ENCODE measurements at places on chromosomes 16 and 17.
A peak's percentile ranks its signal among the peaks of the same experiment; 100 is the strongest.

DNA sequence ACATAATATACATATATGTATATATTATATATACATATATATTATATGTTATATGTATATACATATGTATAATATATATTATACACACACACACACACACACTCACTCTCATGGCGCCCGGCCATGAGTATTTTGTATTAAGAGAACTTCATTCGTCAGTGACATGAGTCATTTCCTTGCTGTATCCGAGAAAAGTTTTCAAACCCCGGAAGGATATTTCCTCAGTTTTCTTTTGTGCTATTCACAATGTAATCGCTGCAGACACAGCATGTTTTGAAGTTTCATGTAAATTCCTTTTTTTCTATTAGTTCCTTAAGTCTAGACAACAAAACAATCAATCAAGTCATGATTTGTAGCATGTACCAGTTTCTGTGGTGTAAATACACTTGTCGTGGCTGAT is 33.3 kb downstream of the OR1D5 start:
- DNase-seq, result no peak

DNA sequence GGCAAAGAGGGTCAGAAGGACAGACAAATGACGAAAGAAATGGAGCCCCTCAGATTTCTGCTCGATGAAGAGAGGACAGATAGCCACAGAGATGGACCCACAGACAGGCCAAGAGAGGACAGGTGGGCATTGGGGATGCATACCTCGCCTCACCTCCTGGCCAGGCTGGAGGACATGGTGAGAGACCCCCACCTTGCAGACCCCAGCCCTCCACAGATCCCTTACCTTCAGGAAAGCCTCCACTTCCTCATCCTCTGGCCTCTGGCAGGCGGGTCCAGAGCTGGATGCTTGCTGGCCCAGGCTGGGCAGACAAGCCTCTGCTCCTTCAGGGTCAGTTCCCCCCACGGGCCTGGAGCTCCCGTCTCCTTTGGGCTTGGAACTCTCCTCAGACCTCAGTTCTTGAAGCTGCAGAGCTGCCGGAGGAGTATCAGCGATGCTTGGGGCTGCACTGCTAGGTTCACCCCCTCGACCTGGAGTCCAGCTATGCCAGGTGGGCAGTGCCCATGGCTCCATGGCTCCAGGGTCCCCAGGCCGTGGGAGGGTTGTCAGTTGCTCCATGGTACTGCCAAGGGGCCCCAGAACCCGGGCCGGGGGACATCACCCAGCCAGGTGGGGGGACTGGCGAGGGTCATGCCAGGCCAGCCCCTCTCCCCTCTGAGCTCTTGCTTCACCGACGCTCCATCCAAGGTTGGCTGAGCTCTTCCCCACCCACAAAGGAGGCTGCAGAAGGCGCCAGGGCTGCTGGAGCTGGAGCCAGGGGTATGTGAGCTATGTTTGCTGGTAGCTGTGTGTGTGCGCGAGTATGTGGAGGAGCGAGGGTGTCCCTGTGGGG is 1.0 kb downstream of the TSPOAP1 start:
- DNase-seq, result peak; percentile 14

DNA sequence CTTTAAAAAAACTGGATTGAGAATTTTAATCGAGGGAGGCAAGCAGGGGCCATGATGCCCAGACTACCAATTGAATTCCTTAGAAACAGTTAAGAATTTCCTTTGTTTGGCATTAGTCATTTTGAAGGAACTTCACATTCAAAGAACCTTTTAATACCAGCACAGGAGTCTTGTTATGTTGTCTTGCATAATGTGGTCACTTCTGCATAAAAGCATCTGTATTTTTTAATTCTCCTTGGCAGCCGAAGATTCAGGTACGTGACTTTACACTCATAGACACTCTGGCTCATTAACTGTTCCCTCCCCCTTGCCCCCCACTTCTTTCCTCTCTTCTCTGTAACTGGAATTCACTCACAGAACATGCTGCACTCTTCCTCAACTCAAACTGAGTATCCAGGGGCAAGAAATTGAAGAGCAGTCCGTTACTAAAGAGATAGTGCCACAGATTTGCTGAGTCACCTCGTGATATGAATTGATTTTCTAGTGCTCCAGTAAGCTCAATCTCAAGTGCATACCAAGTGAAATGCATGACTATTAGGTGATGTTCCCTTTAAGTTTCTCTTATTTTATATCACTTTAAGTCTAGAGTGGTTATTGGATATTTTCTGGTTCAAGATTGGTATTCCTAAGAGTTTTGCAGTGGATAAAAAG is 572.2 kb upstream of the SOX9 start:
- no peak for DNase-seq

DNA sequence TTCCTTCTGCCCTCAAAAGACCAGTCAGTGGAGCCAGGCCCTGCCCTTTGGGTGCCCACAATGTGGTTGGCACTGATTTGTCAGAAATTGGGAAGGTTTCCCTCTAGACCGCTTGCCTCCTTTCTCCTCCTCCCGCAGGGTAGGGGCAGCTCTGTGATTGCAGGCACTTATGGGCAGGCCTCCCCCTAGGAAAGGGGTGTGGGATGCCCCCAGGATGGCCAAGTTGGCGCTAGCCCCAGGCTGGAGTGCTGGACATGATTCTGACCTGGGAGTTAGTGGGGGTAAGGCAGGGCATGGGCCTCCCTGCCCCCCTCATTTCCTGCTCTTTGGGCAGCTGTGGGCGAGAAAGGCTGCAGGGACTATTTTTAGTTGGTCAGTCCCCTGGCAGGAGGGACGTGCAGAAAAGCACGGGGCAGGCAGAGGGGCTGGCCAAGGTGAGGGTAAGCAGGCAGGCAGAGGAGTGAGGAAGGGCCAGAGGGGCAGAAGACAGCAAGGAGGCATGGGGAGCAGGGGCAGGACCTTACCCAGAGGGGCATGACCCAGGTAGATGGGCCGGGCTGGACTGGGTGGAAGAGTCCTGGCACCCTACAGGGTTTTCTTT is 3.3 kb downstream of the RARA start:
- DNase-seq, result no peak

- no peak for DNase-seq
Observed at GRCh38 chr16:9126609-9127008, 35.2 kb downstream of the HAPSTR1 start.

- peak; percentile 26 for DNase-seq
Observed at GRCh38 chr16:7571366-7571765, 238.7 kb downstream of the RBFOX1 start.

- no peak for DNase-seq
Observed at GRCh38 chr16:27444470-27444869, 42.5 kb downstream of the IL21R start.

DNA sequence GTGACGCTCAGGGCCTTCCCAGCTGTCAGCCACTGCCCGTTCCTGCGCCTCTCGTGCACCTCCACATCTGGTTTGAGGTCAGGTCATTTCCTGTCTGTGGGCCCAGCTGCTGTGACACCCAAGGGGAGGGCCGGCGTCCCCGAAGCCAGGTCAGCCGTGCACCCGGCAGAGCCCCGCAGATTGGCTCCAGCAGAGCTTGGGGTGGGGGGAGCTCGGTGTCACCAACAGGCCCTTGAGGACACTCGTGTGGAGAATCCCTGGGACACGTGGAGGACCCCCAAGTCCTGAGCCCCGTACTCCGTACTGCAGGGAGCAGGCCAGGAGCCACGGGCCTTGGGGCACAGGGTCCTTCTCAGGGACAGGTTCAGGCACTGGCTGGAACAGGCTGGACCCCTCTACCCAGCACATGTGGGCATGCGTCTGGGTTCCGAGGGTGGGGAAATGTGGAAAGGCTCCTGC is 4.8 kb downstream of the SPATA2L start:
- DNase-seq, result no peak

GRCh38 chr16:55809851-55810250 is 23.0 kb downstream of the CES1 start:
- no peak for DNase-seq

DNA sequence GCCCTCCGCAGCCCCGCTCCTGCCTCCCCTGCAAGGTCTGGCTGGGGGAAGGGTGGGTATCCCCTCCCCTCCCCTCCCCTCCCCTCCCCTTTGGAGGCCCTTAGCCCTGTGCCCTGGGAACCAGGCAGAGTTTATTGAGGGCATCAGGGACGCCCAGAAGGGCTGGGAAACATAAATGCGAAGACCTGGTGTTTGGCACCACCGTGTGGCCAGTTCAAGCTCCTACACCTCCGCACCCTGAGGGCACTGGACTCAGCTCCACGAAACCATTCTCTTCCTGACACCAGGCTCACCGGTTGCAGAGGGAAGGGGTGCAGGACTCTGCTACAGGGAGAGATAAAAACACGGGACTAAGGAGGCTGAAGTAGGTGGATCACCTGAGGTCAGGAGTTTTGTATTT is 1.0 kb upstream of the AIPL1 start:
- DNase-seq, result no peak

GRCh38 chr17:44913676-44914075 is 1.6 kb downstream of the GFAP start:
- no peak for DNase-seq

GRCh38 chr17:68221786-68222185 is 26.1 kb upstream of the AMZ2 start:
- DNase-seq, result no peak

- DNase-seq, result no peak
Observed at GRCh38 chr16:69085032-69085695, 20.3 kb upstream of the HAS3 start.

- no peak for DNase-seq
Observed at GRCh38 chr16:46918905-46919792, 35.0 kb downstream of the GPT2 start.

GRCh38 chr17:43431714-43432523 is 33.1 kb downstream of the ARL4D start:
- DNase-seq, result peak; percentile 65

- DNase-seq, result no peak
Observed at GRCh38 chr16:70737377-70738082, 51.7 kb upstream of the MTSS2 start.

DNA sequence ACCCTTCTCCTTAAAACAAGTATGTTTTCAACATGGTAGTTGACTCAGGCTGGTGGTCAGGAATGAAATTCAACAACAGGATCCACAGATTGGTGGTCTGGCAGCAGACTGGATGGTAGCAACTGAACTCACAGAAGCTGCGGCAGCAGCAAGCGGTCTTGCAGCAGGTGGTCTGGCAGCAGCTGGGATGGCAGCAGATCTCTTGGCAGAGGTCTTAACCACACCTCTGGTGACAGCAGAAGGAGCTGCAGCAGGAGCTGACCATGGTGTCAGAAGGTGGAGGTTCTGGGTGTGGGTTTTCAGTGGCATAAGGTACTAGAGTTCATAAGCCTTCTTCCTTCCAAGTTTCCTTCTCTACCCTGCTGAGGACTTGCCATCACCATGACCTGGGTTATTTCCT is 2.2 kb upstream of the KRTAP4-1 start:
- no peak for DNase-seq

- no peak for DNase-seq
Observed at GRCh38 chr17:3916825-3917224, 560 bp upstream of the P2RX1 start.

DNA sequence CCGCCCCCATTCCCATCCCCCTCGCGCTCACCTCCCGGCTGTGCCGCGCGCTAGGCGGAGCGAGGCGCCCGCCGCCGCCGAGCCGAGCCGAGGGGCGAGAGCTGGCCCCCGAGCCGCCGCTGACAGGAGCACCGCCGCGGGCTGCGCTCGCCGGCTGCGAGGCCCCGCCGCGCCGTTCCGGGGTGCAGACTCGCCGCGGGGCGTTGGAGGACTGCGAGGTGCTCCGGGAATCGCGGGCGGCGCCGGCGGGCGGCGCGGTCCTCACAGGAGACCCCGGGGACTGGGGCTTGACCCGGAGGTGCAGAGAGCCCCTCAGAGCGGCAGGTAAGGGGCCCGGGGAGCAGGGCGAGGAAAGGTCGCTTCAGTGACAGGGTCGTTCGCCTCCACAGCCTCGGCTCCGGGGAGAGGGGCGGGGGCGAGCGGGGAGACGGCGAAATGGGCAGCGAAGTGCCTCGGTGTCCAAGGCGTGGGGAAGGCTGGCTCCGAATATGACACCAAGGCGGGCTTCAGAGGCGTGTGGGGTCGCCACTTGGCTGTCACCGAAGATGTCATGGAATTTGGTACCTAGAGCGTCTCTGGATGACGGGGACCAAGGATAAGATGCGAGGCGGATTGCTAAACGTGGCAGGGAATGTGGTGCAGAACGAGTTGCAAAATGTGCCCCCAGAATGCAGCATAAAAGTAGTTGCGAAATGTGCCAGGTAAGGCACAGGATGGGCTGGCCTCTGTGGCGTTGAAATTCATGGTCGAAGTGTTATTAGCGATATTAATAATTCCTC is 580 bp downstream of the TANC2 start:
- DNase-seq, result no peak

DNA sequence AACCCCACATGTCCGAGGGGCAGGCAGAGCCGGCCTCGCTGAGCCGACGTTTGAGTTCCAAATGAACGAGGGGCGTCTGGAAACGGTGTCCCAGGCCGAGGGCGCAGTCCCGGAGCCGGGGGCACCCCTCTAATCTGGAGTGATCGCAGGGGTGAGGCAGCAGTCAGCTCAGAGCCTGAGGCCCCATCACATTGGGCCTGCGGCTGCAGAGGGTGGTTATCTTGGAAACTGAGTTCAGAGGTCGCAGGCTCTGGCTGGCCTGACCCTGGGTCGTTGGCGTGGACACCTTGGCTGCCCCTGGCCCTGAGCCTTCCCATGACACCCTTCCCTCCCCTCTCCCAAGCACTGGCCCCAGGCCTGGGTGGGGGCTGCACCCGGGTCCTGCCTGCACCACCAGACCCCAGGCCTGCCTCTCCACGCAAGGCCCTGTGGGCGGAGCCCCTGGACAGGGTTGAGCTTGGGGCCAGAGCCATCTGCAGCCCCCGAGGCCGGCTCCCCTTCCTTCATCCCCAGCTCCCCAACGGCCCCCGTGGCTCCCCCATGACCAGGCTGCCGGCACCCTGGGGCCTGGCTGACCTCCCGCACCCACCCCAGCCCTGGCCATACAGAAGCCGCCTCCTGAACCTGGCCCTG is 45.6 kb downstream of the ZFPM1 start:
- DNase-seq, result no peak

DNA sequence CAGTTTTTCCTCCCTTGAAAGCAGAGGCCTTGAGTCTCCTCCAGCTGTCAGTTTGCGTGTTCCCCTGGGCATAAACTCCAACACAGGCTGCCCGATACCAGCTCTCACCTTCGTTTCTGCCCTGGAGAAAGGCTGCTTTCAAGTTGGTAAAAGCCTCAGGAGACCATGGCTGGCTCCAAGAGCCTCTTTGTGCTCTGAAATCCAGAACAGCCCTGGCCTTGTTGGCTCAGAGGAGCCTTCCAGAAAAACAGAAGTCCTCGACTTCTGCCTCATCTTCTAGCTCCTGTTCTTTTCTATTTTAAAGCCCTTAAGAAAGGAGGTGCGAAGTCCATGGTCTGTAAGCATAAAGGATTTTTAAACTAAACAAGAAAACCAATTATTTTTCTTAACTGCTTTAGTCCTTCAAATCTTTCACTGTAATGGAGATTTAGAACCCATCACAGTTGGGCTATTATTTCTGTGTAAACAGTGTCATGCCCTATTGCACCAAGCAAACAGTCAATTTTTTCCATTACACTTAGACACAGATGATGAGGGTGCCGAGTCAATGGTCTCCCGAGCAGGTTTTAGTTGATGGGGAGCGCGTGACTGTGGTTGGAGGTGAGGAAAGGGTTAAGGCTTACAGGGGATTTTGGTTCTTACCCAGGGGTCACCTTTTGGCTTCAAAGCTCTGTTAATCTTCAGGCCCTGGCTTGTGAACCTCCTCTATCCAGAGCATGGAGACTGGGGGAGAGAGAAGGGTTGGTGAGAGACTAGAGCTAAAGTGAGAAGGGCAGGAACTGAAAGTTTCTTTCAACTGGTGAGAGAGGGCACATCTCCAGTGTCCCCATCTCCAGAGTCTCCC is 212.8 kb downstream of the MSI2 start:
- no peak for DNase-seq
